SJSA1 (cell line): ENCODE measurements at places on chromosomes 5 and 9. TPM values are rescaled to one million over a fixed set of nuclear protein-coding genes. Genes with fewer than 3 reads are reported as not detected.

DNA sequence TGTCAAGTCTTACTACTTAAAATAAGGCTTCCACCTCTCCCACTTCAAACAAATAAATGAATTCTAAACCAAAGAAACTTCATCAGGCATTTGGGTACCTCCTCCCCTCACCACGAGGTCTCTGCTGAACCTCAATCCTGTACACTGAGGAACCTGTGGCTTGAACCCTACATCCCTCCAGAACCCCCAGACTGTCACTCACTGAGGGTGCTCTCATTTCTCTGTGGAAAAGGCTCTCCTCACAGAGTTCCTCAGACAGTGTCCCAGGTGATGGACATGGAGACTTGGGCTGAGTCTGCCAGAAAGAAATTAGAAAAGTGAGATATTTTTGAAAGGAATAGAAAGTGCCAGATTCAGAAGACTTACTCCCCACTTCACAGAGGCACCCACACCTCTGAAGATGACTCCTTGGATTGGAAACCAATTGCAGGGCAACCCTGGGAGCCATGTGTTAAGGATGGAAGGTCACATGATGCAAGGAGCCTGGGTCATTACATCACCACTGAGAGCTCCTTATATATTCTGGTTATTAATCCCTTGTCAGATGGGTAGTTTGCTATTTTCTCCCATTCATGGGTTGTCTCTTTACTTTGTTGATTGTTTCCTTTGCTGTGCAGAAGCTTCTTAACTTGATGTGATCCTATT is 19.8 kb downstream of the MLANA start:
- H3K4me1 ChIP-seq = no peaks in the 10 kb centered on the region
- DNase-seq = no peak
- H3K36me3 ChIP-seq = no peaks in the 10 kb centered on the region
- H3K27me3 ChIP-seq = no peaks in the 10 kb centered on the region

DNA sequence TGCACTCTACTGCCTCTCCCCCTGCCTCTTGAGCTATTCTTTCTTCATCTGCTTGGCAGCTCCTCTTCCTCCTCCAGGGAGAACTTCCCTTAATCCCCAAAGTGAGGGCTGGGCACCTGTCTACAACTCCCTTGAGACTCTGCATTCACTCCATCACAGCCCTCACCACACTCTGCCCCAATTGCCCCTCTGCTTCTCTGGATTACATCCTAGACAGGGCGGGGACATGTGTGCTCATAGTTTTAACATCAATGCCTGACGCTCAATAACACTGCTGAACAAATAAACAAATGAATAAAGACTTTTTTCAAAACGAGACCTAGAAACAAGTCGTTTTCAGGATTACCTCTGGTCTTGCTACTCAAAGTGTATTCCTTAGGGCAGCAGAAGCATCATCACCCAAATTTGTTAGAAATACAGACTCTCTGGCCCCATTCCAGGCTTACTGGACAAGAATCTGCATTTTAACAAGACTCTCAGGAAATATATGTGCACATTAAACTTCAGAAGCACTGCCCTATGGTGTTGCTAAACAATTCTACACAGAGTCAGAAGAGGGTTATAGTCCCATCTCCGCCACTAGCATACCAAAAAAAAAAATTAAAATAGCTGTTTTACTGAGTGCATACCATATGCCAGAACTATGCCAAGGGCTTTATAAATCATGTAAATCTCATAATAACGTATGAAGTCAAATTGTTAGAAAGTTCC is 115.6 kb downstream of the CDK5RAP2 start:
- no peak overlapping the region for H3K27ac ChIP-seq
- H3K36me3 ChIP-seq = peaks cover 15% of the 10 kb centered on the region
- H3K4me3 ChIP-seq = no peak overlapping the region
- no peaks in the 10 kb centered on the region for H3K27me3 ChIP-seq
- DNase-seq = no peak

DNA sequence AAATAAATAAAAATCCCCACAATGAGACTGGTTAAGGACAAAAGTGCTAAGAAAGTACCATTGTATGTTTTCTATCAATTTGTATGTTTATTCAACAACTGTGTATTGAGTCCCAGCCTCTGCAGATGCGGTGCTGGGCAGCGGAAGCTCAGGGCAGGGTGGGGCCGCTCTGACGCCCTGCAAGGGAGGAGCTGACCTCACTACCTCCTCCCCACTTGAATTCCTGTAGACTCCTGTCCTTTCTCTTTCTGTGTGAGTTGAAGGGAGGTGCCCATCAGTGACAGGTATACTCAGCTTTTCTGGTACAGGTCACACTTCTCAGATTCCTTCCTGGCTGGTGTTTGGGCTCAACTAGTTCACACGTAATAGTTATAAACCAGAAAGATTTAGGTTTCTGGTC is 27.0 kb downstream of the ANGPTL2 start:
- H3K27ac ChIP-seq = no peak overlapping the region
- no peaks in the 10 kb centered on the region for H3K36me3 ChIP-seq
- 0 out of 2 replicates have a peak, but pooled peaks cover 2% of the 10 kb centered on the region for H3K4me1 ChIP-seq
- no peak for DNase-seq

- H3K36me3 ChIP-seq = no peaks in the 10 kb centered on the region
- peaks cover 17% of the 10 kb centered on the region; the same call in 1 of the 2 replicates for H3K27me3 ChIP-seq
- no peak for DNase-seq
- H3K4me3 ChIP-seq = no peak overlapping the region
These were observed 21.0 kb downstream of the DBH start for GRCh38 chr9:133657120-133657661.

DNA sequence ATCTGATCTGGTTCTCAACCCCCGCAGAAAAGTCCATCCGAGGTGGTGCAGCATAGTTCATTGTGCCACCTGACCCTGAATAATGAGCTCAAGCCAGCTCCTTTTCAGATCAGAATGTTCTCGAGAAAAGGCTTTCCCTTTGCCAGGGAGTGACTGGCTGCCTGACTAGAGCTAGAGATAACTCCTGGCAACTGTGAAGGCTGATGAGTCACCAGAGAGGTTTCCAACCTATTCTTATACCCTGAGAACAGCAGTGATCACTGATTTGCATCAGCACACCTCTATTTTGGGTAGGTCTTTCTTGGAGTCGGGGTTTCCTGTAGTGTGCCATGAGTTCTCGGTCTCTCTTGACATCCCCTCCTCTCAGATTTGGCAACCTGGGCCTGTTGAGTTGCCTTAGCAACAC is 127.9 kb downstream of the PIK3R1 start:
- no peak for DNase-seq
- no peaks in the 10 kb centered on the region for H3K4me1 ChIP-seq
- no peaks in the 10 kb centered on the region for H3K36me3 ChIP-seq
- H3K4me3 ChIP-seq = no peak overlapping the region
- no peaks in the 10 kb centered on the region for H3K27me3 ChIP-seq

- DNase-seq = no peak
- no peaks in the 10 kb centered on the region for H3K27me3 ChIP-seq
- no peak overlapping the region for H3K4me3 ChIP-seq
- H3K36me3 ChIP-seq = no peaks in the 10 kb centered on the region
- H3K4me1 ChIP-seq = no peaks in the 10 kb centered on the region
- no peak overlapping the region for H3K27ac ChIP-seq
These were observed 35.1 kb upstream of the CLK4 start for GRCh38 chr5:178661836-178662540.

GRCh38 chr5:91849069-91849468 is 466.0 kb upstream of the ARRDC3 start:
- no peak overlapping the region for H3K27ac ChIP-seq
- H3K36me3 ChIP-seq = no peaks in the 10 kb centered on the region
- no peak overlapping the region for H3K4me3 ChIP-seq
- no peak for DNase-seq

DNA sequence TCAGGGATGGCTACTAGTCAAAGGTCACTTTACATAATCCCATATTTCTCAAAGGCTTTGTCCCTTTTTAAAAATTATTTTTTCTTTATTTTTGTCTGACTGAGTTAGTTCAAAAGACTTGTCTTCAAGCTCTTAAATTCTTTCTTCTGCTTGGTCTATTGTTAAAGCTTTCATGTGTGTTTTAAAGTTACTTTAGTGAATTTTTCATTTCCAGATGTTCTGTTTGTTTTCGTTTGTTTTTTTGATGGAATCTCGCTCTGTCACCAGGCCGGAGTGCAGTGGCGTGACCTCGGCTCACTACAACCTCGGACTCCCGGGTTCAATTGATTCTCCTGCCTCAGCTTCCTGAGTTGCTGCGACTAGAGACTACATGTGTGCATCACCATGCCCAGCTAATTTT is 55.0 kb upstream of the SNCAIP start:
- no peak for DNase-seq
- peaks cover 4% of the 10 kb centered on the region; the same call in 1 of the 2 replicates for H3K4me1 ChIP-seq

EXOSC2 gene
- 25.9 and 41.5 TPM in 2 replicates for total RNA-seq

BTNL8 gene
- total RNA-seq = not detected in 2 replicates

SLC6A18 gene
- total RNA-seq = not detected in 2 replicates

GABRA6 gene
- not detected in 2 replicates for total RNA-seq
